Regular cardiac myocyte (primary cell): ENCODE measurements at places on chromosomes 5 and 9. TPM values are rescaled to one million over a fixed set of nuclear protein-coding genes. Genes with fewer than 3 reads are reported as not detected.

The IFNA5 gene
- not detected in 2 replicates for total RNA-seq

The GLDC gene
- total RNA-seq, result 0.85 and 4.8 TPM in 2 replicates

The ZNF454 gene
- 0.96 and 2.0 TPM in 2 replicates for total RNA-seq

The ATP6V1G1 gene
- total RNA-seq, result 108 and 176 TPM in 2 replicates
